GF-D8 (cell line): ENCODE measurements at places on chromosomes 7 and 10.

DNA sequence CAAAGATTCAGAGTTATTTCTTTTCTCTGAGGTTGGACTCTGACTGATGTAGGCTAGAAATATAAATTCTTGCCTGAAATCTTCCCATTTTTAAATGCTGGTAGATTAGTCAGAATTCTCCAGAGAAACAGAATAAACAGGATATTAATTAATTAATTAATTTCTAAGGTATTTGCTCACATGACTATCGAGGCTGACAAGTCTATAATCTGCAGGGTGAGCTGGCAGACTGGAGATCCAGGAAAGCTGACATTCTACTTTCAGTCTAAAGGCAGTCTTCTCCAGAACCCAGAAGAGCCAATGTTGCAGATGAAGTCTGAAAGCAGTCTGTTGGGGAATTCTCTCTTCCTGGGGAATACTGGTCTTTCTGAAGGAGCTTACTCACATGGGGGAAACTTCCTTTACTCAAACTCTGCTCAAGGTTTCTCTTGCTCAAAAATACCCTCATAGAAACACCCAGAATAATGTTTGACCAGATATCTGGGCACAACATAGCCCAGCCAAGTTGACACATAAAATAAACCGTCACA lies 189.7 kb downstream of the KIF20B start:
- DNase-seq, result no peak

GRCh38 chr7:139772115-139772514 lies 5.7 kb downstream of the HIPK2 start:
- DNase-seq, result no peak

DNA sequence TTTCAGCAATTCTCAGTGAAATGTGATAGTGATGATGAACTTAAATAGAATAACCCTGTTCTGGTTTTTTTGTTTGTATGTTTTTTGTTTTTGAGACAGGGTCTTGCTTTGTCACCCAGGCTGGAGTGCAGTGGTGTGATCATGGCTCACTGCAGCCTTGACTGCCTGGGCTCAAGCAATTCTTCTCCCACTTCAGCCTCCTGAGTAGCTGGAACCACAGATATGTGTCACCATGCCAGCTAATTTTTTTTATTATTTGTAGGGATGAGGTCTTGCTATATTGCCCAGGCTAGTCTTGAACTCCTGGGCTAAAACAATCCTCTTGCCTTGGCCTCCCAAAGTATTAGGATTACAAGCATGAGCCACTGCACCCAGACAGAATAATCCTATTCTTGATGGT lies 14.3 kb upstream of the COL17A1 start:
- no peak for DNase-seq

- peak; percentile 4 for DNase-seq
Observed at GRCh38 chr10:71270301-71271220, 48.5 kb upstream of the SLC29A3 start.

GRCh38 chr10:99711129-99711719 lies 20.7 kb downstream of the COX15 start:
- peak; percentile 40 for DNase-seq

GRCh38 chr7:92815412-92815811 lies 21.0 kb downstream of the CDK6 start:
- DNase-seq, result no peak

DNA sequence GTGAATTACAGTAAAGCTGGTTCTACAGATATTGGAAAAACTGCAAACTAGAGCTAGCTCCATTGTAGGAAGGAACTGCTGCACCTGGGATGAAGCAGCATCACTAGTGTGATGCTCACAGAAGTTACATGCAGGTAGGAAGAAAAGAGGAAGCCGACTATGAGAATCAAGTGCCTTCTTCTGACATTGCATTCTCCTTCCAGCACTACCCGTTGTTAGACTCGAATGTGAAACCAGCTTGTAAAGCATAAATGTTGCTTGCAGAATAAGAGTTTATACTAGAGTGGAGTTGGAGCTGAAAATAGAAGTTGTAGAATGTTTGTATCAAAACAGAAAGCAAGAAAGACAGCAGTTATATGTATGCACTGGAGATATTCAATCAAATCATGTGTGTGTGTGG lies 49.9 kb downstream of the TRIM24 start:
- no peak for DNase-seq

GRCh38 chr7:19114551-19114855 lies 2.9 kb downstream of the TWIST1 start:
- DNase-seq, result no peak

- DNase-seq, result no peak
Observed at GRCh38 chr7:24283554-24283896, 465 bp upstream of the NPY start.

- no peak for DNase-seq
Observed at GRCh38 chr10:7501157-7501556, 90.3 kb upstream of the SFMBT2 start.

GRCh38 chr10:112728118-112728883 lies 221.7 kb upstream of the TCF7L2 start:
- DNase-seq, result no peak

GRCh38 chr7:36304099-36304425 lies 85.6 kb upstream of the ANLN start:
- no peak for DNase-seq

DNA sequence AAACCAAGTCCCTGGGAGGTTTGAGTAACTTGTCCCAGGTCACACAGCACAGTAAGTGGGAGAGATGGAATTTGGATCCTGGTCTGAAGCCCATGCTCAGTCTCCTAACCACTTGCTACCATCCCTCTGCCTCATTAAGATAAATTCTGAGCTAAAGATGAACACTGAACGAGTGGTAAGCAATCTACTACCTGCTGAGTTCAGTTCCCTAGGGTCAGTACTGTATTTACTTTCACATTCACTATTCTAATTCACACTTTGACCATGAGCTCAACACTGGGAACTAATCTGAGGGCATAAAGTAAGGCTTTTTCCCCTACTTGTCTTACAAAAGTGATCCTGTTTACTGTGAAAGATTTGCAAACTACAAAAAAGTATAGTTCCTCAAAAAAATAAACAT lies 2.4 kb downstream of the UROS start:
- no peak for DNase-seq
